Activated CD8-positive, alpha-beta memory T cell treated with anti-CD3 and anti-CD28 coated beads, Interleukin-2, amount 10 ng/mL, durations not matched to agents 7 days and 5 days (primary cell): ENCODE measurements at places on chromosomes 6 and 20. TPM values are rescaled to one million over a fixed set of nuclear protein-coding genes. Genes with fewer than 3 reads are reported as not detected.

GRCh38 chr6:79676785-79677736 is 45.9 kb downstream of the SH3BGRL2 start:
- no peak for DNase-seq

Gene OPN5
- not detected for total RNA-seq

DNA sequence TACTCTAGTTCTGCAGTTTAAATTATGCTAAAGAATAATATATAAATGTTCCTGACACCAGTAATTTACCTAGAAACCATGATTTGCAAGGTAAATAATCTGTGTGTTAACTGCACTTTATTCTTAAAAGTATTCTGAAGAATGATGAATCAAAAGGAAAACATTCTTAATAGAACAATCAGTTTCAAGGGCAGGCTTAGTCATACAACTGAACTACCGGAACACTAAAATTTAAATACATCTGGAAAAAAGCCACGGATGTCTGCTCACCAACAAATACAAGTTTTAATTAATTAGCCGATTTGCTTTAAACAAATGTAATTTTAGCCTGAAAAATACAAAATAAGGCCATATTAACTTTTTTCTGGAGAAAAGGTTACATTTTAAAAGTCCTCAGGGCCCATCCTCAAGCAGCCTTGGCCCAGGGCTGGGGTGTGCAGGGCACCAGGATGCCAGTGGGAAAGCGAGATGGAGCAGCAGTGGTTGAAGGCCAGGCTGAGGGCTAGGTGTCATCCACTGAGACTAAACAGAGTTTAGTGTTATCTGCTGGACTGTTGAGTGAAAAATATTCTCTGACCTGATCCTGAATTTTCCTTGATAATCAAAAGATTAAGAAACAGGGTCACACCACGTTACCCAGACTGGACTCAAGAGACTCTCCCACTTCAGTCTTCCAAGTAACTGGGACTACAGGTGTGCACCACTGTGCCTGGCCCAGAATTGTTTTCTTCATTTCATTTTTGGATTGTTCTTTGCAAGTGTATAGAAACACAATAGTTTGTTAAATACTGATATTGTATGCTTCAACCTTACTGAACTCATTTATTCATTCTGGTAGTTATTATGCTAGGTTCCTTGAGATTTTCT is 88.2 kb upstream of the DST start:
- DNase-seq = no peak

- DNase-seq = no peak
These were observed 21.8 kb downstream of the LRP11 start for GRCh38 chr6:149842331-149842730.

- DNase-seq = no peak
These were observed 81.0 kb downstream of the COL9A1 start for GRCh38 chr6:70221715-70222438.

DNA sequence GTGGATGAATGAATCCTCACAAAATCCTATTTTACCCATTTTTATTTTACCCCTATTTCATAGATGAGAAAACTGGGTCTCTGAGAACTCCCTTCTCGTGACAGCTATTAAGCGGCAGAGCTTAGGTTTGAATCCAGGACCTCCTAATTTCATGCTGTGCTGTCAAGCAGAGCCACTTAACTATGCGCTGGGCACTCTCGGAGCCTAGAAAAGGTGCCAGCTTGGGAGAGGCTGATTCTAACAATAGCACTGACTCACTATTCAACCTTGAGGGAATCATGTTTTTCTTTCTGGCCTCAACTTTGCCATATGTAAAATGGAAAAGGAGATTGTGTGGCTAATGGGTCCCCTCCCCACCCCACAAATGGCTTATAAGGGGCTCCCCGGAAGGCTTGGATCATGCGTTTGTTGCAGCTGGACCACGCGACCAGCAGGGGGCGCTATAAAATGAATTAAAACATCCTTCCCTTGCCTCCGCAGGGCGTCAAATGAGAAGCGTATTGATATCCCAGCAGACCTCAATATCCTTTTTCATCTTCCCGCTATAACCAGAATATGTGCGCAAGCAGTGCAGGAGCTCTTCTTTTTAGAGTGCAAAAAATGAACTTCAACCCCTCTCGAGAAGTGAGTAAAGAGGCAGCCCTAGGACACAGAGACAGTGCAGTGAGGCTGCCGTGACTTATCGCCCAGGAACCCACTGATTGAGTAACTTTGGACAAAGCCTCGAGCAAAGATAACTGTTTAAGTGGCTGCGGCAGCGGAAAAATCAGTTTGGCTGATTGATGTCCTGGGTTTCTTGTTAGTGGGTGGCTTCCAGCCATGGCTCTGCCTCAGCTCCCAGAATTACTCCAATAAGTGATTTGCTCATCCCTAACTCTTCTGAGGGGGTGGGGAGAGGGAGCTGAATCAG is 12.8 kb upstream of the PDYN start:
- DNase-seq = peak; percentile 45

Gene KCNQ5
- 7.8 TPM for total RNA-seq

DNA sequence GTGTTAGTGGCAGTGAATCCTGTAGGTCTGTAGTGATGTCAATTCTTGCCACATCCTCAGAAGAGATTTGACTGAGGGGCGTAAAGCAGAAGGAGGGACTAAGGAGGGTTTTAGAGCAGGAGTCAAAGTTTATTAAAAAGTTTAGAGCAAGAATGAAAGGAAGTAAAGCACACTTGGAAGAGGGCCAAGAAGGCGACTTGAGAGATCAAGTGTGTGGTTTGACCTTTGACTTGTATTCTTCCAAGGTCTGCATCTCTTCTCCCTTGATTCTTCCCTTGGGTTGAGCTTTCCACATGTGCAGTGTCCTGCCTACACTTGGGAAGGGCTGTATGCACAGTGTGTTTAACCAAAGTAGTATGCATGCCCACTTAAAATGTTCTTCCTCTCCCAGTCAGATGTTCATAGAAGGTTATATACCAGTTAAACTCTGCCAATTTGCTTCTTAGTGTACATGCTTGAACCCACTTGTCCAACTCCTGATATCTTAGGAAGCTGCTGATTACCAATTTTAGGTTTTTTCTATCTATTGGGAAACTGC is 627.6 kb downstream of the MMUT start:
- DNase-seq = no peak

Gene COQ3
- 12.2 TPM for total RNA-seq

DNA sequence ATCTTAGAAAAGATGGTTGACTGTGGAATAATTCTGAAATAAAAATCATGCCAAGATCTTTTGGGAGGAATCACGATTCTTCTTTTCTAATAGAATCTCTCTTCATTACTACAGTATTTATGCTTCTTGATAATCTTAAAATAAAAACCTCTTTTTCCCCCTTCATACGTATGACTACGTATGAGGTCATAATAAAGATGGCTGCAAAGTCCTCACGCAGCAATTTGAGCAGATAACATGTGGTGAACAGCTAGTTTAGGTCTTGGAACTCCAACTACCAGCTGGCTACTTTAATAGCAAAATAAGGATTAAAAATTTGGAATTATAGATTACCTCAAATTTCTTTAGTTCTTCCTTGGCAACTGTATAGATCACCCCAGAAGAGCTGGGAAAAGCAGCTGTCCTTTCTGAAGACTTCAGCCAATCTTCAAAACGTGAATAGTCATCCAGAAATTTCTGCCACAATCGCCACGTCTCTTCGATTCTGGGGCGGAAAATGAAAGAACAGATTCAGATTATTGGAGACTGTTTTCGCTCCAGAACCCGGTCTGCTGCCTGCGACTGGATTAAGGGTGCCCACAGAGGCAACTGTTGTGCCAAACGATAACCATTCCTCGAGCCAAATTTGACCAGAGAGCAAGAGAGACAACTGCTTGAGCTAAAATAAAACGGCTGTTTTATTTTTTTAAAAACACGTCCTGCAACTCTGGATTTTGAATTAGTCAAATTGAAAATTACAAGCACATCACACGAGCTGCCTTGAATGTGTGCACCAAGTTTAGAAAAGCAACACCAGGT is 347.3 kb downstream of the ESR1 start:
- DNase-seq = no peak

Gene NEURL2
- total RNA-seq = 0.91 TPM

DNA sequence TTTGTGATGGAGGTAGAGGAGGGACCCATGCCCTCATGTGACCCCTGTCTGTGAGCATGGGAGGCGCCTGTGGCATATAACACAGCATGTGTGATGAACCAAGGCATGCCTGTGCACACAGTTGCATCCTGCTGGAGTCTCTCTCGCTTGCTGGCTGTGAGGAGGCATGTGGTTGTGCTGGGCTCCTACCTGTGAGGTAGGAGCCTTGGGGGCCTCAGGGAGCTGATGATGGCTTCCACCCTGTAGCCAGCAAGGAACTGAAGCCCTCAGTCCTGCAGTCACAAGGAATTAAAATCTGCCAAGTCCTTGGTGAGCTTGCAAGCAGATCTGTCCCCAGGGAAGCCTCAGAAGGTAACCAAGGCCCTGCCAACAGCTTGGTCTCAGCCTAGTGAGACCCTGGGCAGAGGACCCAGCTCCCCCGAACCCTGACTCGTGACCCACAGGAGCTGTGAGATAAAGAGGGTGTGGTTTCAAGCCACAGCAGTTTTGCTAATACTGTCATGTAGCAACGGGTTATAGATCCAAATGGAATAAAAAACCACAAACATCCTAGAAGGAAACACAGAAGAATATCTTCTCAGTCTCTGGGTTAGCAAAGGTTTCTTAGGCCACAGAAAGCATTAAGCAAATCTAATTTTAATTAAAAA is 145.7 kb downstream of the WDR27 start:
- no peak for DNase-seq

Gene NMBR
- total RNA-seq = not detected

Gene C2
- total RNA-seq = 0.61 TPM

DNA sequence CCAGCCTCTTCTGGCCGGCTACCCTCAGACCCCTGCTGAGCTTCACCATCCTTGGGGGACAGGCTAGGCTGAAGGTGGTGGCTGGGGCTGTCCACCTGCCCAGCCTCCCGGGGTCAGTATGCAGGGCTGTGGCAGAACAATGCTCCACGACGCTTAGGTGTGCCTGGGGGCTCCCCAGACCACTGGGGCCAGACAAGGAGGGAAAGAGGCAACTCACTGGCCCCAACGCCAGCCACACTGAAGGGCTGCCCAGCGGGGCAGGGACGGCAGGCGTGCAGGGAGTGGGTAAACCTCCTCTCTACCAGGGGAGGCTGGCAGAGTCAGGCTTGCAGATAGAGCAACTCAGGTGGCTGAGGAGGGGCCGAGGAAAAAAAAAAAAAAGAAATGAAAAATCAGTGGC is 11.5 kb upstream of the UBE2V1 start:
- DNase-seq = no peak

Gene SAMD5
- total RNA-seq = 0.30 TPM

Gene COL21A1
- total RNA-seq = not detected

Gene LGSN
- total RNA-seq = 0.18 TPM

GRCh38 chr6:52536424-52536916 is 40.4 kb downstream of the TRAM2 start:
- no peak for DNase-seq

GRCh38 chr6:138403324-138403800 is 661 bp upstream of the HEBP2 start:
- peak; percentile 59 for DNase-seq

DNA sequence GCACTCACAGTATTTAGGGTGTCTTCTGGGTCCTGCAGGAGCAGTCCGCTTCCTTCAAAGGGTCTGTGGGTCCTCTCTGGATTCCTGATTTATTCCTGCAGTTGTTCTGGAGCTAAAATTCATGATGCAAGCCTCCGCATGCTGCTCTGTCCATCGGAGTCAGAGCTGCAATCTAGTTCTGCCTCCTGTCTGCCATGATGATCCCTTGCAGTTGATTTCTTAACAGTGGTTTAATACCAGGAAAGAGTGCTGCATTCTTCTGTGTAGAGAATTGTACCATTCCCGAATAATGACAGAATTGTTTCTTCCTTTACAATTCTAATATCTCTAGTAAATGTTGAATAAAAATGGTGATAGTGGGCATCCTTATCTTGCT is 72.0 kb upstream of the B3GAT2 start:
- DNase-seq = no peak

DNA sequence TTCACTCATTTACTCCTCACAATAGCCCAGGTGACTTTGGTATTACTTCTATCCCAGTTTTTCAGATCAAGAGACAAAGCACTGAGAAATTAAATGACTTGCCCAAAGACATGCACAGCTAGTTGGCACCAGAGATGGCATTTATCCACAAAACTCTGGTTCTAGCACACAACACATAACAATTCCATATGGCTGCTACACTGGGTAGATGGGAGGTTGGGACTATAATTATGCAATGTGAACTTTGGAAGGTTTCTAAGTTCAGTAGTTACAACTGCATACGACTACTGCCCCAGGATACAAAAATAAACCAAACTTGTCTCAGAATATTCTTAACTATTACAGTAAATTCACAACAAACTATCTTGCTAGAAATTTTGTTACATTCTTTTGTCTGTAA is 54.2 kb upstream of the MLIP start:
- DNase-seq = no peak

Gene CEP250
- 86.9 TPM for total RNA-seq

DNA sequence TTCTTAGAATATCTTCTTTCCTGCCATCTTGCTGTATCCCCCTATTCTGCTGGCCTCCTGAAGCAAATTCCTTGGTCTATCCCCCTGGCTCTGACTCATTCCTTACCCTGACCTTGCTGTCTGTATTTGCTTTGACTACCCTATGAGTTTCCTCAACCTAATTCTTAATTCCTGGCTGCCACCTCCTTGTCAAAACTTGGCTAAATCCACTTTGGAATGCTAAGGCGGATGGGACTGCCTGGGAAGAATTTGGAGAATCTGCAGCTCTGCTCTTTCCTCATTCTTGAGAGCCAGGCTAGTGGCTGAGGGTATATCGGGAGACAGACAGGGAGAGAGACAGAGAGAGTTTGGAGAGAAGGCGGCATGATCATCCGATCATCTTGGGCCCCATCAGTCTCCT is 24.4 kb downstream of the CAP2 start:
- no peak for DNase-seq

Gene TULP1
- total RNA-seq = not detected

DNA sequence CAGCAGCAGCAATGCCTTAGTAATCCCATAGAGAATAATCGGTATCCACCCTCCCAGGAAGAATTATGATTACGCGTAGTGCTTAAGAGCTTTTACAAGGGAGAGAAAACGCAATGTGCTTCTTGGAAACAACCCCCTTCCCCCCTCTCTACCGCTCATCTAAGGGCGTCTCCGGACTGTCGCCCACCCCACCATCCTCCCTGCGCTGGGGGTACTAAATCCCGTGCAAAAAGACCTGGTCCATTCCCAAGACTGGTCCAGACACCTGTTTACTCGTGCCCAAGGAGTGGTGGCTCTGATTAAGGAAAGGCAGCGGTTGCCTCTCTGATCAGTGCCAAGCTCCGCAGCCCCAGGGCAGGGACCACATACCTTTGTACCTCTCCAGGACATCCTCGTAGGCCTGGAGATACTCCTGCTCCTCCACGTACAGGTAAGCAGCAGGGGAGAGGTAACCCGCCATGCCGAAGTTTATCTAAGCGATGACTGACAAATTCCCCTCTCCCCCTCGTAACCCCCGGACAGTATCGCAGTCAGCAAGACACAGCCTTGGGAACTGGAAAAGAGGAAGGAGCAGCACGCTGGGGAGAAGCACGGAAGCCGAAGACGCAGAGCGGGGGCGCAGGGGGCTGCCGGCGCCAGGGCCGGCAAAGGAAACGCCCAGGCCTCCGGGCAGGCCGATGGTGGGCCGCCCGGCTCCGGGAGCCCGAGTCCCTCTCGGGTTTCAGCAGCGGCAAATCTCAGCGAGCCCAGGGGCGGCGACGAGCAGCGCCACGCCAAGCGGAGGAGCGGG is 112.0 kb upstream of the BEND6 start:
- no peak for DNase-seq
